ENCODE measurements at places on chromosomes 5 and 9.

- DNase-seq, result no peak
These were observed 675.3 kb upstream of the CCNG1 start for GRCh38 chr5:162762119-162762518.

DNA sequence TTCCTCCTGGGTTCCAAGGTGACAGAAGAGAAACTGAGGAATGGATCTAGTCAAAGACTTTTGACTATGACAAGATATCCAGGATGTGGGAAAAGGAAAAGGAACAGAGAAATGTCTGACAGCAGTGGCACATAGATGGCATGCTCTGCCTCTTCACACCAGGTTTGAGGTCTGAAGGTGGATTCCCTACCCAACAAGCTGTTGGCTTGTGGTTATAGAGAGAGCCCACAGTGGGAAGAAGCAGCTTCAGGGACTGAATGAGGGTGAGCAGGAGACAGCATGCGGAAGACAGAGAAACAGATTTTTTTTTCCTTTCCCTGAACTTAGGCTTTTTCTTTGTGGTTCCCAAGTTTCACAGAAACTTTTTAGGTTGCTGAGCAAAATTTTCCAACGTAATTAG is 20.6 kb downstream of the IFNW1 start:
- DNase-seq, result no peak

DNA sequence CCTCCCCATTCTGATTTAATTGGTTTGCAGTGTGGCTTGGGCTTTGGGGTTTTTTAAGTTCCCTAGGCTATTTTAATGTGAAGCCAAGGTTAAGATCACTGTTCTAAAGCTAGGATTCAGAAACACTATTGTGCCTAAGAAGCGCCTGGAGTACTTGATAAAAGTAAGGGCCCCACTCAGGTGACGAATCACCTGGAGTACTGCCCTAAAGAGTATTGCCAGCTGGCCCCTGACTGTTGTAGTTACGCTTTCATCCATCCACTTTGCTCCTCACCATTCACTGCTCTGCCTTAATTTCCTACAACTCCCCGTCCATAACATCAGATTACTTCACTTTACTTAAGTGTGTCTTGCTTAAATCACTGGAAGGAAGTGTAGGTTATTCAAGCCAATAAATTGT is 119.3 kb downstream of the CD180 start:
- DNase-seq, result no peak

GRCh38 chr5:169668732-169669131 is 31.7 kb downstream of the DOCK2 start:
- DNase-seq, result no peak

DNA sequence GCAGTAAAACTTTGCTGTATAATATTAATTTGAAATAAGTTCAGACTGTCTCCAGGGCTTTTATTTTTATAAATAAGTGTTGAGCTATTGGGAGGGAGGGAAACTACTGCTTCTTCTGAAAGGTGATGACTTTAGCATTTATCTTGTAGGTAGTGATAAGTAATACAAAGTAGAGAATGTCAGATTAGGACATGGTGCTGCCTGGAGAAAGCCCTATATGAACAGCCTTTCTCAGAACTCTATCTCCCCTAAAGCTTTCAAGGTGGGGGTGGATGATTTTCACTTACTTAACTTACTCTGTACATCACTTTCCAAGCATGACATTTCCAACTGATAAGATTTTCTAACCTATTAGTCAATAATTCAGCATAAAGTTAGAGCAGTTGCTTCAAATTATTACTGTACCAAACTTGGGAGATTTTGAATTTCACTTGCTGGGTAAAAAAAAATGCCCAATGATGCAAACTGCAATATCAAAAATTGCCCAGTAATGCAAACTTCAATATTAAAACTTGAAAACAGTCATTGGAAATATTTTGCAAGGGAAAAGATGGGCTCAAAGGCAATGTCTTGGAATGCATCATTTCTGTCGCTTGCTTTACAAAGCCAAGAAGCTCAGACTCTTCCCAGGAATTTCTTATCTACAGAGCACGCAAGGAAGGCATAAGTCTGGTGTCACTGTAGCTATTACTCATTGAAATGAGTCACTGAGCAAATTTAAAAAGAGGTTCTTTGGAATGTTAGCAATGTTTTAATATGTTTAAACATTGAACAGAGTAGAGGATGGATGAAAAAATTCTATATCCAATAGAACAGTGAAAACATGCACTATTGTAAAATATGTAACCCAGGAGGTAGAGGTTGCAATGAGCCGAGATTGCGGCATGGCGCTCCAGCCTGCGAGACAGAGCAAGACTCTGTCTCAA is 569.5 kb downstream of the PSAT1 start:
- DNase-seq, result no peak

All from activated T-cell treated with anti-CD3 and anti-CD28 coated beads for 24 hours (primary cell).